ENCODE measurements at places on chromosomes 13 and 19.

DNA sequence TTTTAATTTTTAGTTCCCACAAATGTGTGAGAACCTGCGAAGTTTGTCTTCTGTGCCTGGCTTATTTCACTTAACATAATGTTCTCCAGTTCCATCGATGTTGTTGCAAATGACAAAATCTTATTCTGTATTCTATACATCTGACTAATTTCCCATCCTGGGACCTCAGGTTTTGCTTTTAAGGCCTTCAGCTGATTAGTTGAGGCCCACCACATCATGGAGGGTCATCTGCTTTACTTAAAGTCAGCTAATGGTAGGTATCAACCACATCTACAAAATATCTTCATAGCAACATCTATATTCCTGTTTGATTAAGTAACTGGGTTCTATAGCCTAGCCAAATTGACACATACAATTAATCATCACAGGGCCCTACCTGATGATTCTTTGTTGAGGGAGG is 534.0 kb downstream of the EFNB2 start:
- no peak for DNase-seq

DNA sequence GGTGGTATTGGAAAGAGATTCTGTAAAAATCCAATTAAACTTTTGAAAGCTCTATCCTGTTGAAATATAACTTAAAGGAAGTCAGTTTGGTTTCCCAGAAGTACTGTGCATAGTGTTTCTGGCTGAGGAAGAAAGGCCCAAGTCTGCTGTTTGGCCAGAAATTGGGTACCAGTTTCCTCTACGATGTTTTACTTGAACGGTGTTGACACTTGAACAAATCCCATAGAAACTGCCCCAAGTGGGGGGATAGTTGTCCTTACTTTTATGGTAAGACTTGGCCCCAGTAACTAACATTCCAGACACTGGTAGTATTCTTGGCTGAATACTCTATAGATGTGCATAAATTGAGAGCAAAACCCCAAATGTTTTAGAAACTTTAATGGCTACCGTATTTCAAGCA is 14.2 kb downstream of the KLF5 start:
- no peak for DNase-seq

DNA sequence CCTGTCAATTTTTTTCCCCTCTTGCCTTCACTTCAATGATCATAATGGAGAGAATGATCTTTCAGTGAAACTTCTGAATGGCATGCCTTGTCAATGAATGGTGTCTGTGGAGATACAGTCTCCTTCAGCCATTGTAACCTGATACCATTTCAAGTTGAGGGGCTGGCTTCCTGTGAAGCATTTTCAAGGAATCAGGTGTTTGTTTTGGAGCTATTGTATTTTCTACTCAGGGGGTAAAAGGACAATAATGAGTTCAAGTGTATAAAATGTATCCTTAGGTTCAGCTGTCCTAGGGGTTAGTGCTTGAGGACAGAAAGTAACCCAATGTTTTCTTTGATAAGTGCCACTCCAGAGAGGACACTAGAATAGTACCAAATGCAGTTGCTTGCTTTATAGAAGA is 23.8 kb upstream of the CBY2 start:
- no peak for DNase-seq

DNA sequence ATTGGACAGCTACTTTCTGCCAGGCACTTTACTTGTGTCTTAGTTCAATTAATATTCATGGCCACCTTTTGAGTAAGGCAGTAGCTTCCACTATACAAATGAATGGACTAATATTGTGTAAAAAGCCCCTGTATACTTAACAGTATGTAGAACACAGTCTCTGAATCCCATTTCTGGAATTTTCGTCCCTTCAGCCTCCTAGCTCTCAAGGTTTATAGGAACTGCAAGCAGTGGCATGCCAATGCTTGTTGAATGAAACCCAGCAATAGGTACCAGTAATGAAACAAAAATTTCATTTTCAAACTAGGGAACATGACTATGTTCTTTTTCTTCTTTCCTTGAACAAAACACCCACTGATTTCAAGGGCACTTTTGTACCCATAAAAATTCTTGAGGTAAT is 361.6 kb downstream of the TDRD3 start:
- DNase-seq, result no peak
